ENCODE measurements at places on chromosomes 6 and 20.

GRCh38 chr6:116954938-116955337 is 77.9 kb downstream of the RFX6 start:
- DNase-seq, result no peak

GRCh38 chr6:31038559-31038958 is 28.3 kb downstream of the MUC22 start:
- DNase-seq, result no peak

DNA sequence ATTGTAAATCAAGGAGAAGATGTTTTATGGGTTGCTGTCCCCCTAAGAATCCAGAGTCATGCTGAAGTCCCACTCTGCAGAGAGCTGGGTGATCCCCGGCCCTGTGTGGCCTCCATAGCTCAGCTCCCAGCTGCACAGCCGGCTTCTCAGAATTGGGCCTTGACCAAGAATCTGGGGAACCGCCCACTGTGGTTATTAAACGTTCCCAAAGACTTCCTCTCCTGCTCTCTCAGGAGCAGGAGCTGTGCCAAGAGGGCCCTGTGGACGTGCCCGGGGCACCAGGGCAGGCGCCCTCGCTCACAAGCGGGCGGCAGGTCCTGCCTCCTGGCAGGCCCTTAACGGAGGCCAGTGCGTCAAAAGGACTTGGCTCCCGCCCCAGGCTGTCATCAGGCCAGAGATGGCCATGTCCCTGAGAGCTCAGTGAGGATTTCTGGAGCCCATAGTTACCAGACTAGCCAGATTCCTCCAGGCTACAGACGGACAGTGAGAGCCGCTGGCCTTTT is 30.4 kb downstream of the ZC3H12D start:
- DNase-seq, result no peak

- no peak for DNase-seq
Observed at GRCh38 chr6:166820483-166820882, 135.9 kb downstream of the RNASET2 start.

DNA sequence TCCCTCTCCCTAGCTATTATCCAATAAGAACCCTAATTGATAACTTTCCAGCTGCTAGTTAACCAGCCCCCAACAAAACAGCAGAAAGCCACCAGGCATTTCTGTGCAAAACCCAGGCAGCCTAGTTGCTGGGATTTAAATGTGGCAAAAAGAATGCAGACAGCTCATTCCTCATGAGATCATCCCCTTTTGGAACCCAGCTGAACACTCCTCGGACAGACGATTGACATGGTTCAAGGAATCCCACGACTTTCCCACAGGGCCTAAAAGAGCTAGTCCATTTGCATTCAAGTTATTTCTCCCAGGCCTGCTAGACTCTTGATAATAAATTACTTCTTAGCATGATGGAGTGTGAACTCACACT is 24.0 kb downstream of the JAG1 start:
- DNase-seq, result no peak

DNA sequence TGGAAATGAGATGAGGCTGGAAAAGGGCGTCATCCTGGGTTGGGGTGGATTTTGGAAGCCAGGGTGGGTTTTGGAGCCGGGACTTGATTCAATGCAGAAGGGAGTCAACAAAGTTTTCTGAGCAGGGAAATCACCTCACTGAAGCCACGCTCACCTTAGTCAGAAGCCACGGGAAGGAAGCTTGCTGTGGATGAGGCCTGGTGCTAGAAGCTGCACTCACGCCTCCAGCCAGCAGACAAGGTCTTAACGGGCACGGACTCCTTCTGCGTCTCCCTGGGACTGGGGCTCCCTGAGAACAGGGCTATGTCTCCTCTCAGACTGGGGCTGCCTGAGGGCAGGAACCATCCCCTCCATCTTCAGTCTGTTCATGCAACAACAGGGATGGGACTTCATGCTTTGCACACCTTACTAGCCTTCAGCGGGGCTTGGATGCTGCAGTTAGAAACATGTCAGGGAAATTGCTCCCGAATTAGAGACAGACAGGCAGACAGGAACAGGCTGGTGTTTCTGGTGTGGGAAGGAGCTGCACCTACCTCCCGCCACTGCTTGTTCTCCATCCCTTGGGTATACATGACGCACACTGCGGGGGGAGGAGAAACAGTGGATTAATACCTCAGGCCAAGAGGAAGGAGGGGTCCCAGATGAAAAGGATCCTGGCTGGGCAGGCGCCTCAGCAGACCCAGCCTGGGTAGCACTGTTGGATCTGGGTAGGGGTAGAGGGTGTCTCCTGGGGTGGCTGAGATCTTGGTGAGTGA is 17.5 kb downstream of the CPNE5 start:
- DNase-seq, result no peak

DNA sequence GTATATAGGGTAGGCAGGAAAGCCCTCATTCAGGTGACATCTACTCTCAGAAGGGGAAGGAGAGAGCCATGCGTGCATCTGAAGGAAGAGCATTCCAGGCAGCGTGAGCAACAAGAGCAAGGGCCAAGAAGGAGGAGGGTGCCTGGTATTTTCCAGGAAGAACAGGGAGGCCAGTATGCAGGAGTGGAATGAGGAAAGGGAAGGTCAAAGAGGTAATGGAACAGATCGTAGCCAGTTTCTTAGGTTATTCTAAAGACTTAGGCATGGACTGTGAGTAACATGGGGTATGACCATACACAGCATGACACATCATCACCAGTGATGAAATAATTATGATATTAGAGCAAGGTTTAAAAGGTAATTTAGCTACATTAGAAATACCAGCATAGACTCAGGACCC is 24.1 kb downstream of the ALDH8A1 start:
- DNase-seq, result no peak

DNA sequence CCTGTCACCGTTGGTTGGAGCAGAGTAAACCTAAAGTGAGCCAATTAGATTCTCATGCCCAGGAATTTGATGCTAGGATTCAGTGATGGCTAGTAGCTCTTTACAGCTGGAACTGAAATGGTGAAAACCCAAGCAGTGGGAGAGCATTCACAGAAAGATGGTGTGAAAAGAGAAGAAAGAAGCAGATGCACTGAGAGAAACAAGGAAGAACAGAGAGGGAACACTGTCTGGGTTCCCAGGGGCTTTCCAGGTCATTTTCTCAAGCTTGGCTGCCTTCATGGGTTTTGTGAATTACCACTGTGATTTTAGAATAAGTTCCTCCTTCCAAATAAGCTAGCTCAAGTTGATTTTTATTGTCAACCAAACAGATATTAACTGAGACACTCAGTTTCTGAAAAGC is 104.1 kb upstream of the AKIRIN2 start:
- DNase-seq, result no peak

- no peak for DNase-seq
Observed at GRCh38 chr6:166633732-166634535, 6.9 kb upstream of the RPS6KA2 start.

DNA sequence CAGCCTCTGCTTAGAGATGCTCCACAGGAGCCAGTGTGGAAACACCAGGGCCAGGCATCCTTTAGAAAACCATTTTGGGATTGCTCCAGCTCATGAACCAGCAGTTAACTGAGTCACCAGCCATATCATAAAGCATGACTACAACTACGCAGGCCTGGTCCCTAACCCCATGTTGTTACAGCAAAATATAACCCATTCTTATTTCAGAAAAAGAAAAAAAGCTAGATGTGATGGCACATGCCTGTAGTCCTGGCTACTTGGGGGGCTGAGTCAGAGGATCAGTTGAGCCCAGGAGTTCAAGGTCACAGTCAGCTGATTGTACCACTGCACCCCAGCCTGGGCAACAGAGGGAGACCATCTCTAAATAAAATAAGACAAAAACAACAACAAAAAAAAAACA is 36.8 kb downstream of the C6orf15 start:
- DNase-seq, result no peak

DNA sequence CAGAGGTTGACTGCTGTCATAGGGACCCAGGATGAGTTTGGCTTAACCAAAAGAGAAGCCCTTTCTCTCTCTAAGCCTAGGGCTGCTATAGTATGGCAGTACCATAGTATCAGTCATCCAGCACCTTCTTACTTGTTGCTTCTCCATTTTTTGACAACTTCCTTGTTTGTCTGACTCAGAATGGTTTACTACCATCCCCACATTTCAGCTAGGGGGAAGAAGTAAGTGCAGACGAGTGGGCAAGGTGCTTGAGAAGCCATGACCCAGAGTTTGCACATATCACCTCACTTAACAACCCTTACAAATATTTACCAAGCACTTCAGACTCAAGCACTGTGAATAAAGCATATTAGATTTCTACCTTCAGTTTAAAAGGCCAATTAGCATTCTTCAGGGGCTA is 289.9 kb upstream of the TSHZ2 start:
- no peak for DNase-seq

DNA sequence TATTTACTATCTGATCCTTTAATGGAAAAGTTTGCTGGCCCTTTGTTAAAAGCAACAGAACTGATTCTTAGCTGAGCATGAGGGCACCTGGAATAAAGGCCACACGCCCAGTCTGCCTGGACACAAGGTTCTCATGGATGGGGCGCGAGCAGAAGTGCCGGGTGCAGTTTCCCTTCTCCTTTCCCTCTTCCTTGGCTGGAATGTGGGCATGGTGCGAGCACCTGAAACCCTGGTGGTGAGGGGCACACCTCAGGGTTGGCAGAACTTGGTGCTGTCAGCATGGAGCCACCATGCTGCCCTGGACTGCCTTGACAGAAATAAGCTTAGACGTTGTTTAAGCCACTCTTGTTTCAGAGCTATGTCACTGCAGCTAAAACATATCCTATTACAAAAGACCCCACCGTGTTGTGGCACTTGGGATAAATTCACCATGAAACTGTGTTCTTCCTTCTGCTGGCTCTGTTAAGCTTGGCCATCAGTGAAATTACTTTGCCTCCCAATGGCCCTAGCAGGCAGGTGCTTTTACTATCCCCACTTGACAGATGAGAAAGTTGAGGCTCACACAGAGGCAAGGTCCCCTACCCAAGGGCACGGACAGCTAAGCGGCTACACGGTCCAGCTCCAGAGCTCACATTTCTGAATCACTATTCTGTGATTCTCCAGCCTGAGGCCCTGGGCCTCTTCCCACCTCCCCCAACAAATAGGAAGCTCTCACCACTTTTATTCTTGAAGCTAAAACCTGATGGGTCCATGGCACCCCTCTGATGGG is 115.9 kb downstream of the PREX1 start:
- DNase-seq, result no peak

GRCh38 chr6:31609519-31610406 is 5.3 kb upstream of the AIF1 start:
- no peak for DNase-seq

DNA sequence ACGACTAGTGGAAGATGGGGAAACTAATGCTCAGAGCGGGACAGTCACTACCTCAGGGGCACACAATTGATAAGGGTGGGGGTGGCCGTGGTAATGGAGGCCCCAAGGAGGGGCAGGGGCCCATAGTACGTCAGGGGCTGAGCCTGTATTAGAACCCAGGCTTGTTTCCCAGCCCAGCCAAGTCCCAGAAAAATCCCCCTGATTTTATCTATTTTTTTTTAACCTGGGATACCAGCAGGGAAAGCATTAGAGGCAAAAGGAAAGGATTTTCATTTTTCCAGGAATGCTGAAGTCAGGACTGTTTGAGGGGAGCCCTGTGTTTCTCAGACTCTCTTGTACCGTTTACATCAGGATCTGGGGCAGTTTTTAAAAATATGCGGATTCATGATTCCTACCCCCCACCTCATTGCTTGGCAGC is 382 bp downstream of the MYH7B start:
- no peak for DNase-seq

DNA sequence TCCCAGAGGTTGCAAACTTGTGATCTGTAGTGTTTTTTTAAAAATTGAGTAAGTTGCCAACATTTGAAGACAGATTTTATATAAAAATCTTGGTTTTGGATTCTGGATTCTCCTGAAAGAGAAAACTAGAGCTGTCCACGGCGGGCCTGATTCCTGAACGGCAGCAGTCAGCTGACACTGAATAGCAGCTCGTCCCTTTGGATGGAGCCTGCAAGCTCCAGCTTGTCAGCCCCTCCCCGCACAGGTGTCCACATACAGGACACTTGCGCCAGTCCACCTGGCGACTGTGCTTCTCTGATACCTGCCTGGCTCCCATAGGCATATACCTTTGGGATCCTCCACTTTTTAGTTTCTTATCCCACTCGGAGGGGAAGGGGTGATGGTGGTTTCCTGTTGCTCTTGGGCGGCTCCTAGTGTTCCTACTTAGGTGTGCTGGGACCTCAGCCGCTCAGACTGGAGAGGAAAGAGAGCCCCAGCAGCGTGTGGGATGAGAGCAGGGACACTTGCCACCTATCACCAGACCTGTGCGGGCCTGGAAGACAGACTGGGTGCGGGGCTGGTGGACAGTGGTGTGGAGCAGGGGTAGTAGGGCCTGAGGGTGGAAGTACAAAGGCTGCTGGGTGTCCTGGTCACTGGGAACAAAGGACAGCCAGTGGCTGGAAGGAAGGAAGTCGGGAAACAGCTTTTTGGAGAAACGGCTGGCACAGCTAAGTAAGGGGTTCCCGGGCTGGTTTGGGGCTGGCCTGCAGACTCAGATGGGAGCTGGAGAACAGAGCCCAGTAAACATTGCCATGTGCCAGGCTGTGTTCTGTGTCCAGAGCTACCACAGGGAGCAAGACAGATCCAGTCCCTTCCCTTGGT is 18.3 kb downstream of the GHRH start:
- no peak for DNase-seq

GRCh38 chr6:142728910-142729481 is 216.0 kb downstream of the HIVEP2 start:
- no peak for DNase-seq

DNA sequence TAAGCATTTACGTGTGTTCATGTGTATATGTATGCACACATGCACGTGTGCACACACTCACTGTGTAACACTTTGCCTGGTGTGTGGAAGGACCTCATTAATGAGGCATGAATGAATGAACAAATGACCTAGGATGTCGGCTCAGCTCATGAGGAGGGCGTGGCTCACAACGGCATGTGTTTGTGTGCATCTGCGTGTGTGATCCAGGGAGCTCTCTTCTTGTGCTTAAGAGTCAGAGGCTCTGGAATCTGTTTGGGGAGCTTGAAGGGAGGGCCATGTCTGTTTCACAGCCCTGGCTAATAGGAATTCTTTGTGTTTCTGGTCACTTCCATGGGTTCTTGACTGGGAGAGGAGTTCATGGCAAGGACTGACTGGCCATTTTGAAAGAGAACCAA is 32.7 kb downstream of the TOX2 start:
- DNase-seq, result no peak

Data from stimulated activated CD8-positive, alpha-beta memory T cell treated with anti-CD3 and anti-CD28 coated beads, Interleukin-7, amount 100 ng/mL, for 48 hours (primary cell).